Nephron progenitor cell (in vitro differentiated cells): ENCODE measurements at places on chromosomes 1 and 21.

- no peak for DNase-seq
Measured at GRCh38 chr21:33266789-33267135, 595 bp downstream of the IL10RB start.

DNA sequence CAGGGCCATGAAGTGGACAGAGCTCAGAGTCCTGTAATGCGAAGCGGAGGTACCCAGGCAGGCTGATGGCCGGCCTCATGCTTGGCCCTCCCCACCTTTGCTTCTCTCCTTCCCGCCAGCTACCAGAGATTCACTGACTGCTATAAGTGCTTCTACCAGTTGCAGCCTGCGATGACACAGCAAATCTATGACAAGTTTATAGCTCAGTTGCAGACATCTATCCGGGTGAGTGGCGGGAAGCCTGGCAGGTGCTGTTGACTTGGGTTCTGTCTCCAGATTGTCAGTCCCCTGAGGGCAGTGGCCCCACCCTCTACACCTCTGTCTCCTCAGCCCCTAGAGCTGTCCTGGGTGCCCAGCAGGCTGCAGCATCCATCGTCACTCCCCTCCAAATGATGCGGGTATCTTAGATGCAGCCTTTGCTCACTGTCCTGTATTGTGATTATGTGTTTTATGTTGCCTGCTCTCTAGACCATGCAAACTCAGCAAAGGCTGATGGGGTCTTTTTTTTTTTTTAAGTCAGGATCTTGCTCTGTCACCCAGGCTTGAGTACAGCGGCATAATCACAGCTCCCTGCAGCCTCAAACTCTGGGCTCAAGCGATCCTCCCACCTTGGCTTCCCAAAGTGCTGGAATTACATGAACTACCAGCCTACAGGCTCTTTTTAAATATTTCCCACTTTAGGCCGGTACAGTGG is 9.6 kb upstream of the BGLAP start:
- DNase-seq: no peak

DNA sequence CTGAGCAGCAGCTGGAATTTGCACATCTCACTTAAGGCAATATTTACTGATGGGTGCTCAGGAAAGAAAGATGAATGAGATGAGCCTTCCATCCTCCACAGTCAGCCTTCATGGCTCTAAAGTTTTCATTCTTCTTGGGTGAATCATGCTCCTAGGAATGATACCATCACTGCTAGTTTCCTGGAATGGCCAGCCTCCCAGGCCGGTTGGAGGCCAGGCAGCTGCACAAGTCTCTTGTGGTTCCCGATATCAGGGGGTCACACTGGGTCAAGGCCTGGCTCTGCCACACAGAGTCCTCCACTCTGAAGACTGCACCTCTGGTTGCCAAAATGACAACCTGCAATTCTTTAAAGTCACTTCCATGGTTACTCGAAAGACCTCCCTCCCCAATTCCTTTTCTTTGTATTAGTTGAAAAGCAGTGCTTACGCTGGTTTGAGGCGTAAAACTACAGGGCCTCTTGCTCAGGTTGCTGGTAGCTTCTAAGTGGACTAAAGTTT is 46.2 kb upstream of the PALMD start:
- DNase-seq: no peak

- no peak for DNase-seq
Measured at GRCh38 chr1:240284656-240285414, 193.2 kb downstream of the FMN2 start.

DNA sequence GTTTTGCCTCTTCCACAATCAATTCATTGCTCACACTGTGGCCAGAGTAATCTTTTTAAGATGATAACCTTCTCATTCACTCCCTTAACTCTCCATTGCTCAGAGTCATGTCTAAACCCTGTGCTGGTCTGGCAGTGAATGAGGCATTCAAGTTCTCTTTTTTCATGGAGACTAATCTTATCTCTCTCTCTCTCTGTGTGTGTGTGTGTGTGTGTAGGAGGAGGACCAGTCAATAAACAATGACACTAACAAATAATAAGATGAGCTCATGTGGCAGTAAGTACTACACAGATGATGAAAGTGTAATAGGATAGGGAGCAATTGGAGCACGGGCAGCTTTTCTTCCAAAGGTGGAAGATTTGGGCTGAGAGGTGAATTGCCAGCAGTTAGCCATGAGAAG is 122.0 kb upstream of the B3GALT2 start:
- no peak for DNase-seq

DNA sequence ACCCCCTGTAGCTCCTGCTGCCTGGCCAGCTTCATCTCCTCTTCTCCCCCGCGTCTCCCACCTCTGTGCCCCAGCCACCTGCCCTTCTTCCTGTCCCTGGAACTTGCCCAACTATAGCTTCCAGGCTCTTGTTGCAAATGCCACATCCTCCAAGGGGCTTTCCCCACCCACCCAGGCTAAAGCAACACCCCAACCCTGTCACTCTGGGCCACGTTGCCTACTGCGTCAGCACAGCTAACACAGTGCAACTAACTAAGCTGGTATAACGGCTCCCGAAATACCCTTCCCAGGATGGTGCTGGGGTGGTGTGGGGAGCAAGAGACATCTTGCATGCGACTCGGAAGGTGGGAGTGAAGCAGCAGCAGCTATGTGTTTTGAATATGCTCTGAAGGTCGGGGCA is 19.7 kb downstream of the CAMK2N1 start:
- DNase-seq: no peak
